G401 (cell line): ENCODE measurements at places on chromosomes 7 and 10.

- no peak for DNase-seq
Measured at GRCh38 chr10:82149674-82150073, 274.7 kb downstream of the NRG3 start.

DNA sequence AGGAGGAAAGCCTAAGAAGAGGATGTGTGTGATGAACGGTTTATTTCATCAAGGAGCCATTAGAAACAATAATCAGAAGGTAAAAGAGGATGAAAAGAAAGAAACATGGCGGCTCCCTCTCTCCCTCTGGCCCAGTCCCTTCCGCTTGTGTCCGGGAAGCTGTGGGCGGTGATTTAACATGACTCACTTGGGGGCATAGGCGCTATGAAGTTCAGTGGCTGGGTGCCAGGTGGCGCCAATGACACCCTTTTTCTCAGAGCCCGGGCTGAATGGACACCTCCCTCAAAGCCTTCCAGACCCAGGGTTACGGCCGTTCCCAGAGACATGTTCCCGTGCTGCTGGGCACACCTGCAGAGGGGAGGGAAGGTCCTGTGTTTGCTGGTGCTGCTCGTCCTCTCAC is 244.0 kb downstream of the SKAP2 start:
- no peak for DNase-seq

- no peak for DNase-seq
Measured at GRCh38 chr7:889025-889390, 12.7 kb downstream of the GET4 start.

- DNase-seq = no peak
Measured at GRCh38 chr7:79749856-79750255, 296.4 kb upstream of the MAGI2 start.

- DNase-seq = no peak
Measured at GRCh38 chr10:79328147-79328701, 19.0 kb upstream of the PPIF start.
